HT1080 (cell line): ENCODE measurements at places on chromosomes 1 and 21.

DNA sequence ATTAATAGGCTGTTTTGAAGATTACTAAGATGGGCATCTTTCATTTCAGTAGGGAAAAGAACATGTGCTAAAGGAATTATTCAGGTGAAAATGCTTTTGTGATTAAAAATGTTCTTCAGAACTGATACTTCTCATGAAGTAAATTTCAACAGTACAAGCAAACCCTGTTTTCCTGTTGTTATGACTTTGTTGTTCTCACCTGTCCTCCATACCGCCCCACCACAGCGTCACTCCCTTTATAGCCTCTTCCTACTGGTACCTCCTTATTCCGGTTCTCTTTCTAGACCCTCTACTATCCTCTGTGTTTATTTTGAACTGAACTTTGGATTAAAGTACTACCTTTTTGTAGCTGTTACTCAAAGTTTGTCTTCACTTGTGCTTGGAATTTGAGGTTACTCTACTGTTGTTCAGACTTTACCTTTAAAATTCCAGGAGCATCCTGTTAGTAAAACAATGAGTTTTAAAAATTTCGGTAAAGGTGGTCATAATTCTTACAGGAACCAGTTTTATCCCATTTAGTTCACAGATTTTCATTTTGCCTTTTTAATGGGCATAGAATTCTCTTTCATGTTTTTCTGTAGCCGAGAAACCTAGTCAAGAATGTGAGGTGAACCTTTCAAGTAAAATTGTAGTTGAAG, 10.9 kb downstream of the CNST start:
- DNase-seq, result no peak

GRCh38 chr21:46113497-46114176, 15.7 kb downstream of the COL6A2 start:
- no peak for DNase-seq

DNA sequence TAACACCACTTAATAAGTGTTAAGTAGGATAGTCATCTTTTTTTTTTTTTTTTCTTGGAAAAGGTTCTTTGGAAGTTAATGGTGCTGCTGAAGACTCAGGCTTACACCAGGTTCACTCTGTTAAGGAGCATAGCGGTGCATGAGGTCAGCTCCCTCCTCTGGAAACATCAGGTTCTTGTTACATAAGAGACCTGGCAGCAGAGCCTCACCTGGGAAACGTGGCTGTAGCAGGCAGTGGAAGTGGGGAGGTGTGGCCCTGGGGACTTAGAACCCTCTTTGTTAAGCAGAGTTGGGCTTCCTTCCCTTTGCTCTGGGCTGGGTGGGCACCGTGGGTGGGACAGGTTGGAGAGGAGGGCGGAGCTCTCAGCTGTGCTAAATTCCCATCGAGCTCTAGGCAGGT, 104.1 kb downstream of the CNIH3 start:
- no peak for DNase-seq

GRCh38 chr1:183841550-183841949, 36.6 kb downstream of the RGL1 start:
- no peak for DNase-seq

DNA sequence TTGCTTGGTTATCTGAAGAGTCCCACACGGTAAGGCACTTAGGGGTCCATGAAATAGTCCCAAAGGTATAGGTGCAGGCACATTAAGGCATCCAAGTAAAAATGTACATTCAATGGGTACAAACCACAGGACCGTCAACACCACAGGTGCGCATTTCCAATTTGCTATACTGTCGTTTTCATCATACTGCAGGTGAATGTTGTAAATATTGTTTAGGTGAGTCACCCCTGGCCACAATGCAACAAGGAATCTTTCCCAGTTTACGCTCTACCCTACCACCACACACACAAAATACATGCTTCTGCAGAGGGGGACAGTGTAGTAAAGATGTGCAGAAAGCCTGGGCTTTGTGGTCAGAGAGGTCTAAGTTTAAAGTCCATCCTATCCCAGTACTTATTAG, 13.7 kb downstream of the CADM3 start:
- DNase-seq, result no peak

- peak; percentile 24 for DNase-seq
These were observed 11.5 kb upstream of the COL16A1 start for GRCh38 chr1:31715087-31715872.

DNA sequence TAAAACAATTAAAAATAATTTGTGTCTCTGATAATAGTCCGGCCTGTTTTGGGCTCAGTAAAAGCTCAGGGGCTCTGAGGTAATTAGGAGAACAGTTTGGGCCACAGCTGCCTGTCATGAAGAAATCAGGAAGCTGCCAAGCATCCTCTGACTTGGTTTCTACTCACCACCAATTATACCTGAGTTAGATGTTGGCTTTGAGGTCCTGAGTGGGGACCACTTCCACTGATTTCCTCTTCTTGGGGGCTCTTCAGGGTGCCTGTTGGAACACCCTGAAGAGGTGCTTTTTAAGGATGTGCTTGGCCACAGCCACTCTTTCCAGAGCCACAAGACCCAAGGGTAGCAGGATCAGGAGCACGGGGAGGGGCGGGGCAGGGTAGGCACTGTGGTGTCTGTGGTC, 10.9 kb downstream of the SLC6A17 start:
- DNase-seq, result no peak

DNA sequence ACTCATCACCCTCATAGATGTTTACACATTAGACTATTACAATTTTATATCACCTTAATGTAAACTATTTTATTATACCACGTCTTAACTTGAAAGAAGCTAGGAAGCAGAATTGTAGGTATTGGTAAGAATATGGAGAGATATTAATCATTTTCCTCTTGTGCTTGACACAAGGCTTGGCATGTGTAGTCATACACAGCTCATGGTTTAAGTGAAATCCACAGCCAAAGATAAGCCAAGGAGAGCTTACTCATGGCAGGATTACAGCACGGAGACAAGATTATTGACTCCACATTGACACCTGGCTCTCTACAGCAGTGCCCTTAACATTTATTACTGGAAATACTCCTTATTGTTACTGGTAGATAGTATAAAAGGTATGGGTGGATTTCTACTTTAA, 68.4 kb upstream of the ADGRL4 start:
- no peak for DNase-seq

DNA sequence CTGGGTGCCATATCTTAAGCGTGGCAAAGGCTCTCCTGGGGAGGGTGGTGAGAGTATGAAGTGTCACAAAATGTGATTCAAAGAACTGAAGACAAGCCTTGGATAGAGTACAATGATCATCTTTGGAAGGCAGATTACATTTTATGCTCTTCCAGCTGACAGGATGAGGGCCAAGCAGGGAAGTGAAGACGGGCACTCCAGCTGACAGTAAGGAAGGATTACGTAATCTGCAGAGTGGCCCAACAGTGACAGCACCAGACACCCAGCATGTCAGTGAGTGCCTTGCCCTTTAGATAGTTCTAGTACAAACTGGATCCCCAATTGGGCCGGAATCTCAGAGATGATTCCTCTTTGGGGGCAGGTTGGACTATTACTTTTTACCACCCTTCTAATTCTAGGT, 52.7 kb downstream of the UBE2T start:
- DNase-seq, result no peak

DNA sequence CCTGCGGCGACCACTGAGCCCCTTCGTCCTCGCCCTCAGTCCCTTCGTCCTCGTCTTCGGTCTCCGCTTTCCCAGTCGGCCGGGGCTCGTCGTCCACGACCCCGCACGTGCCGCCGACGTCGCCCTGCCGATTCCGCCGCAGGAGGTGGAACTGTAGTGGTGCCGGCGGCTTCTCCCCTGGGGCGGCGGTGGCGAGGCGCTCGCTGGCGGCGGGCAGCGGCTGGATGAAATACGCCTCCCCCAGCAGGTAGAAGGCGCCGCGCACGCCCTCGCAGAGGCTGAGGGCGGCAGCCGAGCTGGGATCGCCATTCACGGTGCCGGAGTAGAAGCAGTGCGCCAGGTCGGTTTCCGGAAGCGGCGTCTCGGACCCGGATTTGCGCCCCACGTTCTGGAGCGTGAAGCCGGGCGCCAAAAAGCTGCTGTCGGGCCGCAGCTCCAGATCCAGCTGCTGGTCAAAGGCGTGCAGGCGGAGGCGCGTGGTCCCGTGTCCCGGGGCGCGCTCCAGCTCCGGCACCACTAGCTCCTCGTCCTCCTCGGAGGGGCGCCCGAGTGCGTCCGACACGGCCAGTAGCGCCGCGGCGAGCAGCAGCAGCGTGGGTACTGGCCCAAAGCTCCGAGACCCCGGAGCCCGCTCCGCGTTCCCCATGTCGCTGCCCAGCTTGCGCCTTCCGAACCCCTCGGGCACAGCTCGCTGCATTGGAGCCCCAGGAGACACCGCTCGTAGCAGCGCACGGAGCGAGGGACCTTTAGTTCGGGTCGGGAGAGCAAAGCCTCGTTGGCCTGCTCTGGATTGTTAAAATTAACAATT, 747 bp downstream of the ADAMTS1 start:
- no peak for DNase-seq

DNA sequence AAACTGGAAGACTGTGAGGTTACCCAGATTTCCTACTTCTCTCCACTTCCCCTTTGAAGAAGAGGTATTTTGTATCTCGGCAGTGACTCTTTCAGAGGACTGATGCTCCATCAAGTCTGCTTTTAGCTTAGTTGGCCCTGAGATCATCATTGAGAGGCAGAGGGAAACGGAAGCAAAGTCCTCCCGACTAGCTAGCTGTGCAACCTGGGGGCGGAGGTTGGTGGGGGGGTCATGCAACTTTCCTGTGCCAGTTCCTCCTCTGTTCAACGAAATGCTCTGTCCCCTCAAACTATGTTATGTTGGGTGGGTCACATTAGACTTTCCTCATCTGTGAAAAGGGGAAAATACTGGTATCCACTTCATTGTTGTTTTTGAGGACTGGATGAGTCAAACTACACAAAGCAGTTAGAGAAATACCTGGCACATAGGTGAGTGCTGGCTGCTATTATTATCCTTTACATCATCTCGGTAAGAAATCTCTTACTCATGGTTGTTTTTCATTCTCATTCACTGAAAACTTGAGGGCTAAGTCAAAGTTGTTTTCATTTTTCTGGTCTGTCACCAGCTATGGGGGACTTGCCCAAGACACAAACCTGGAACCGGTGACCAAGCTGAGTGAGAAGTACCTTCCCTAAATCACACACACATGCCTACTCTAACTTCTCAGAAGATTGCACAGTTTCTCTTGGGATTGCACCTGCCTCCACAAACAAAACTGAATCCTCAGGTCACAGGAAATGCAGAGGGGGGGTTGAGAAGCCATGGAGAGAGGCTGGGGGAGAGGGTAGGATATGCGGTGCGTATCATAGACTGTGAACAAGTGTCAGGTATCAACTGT, 83.3 kb downstream of the ABCA4 start:
- DNase-seq, result no peak

- DNase-seq, result no peak
These were observed 25.7 kb downstream of the AADACL4 start for GRCh38 chr1:12669529-12670068.

- no peak for DNase-seq
These were observed 13.4 kb downstream of the IBA57 start for GRCh38 chr1:228178737-228179684.

DNA sequence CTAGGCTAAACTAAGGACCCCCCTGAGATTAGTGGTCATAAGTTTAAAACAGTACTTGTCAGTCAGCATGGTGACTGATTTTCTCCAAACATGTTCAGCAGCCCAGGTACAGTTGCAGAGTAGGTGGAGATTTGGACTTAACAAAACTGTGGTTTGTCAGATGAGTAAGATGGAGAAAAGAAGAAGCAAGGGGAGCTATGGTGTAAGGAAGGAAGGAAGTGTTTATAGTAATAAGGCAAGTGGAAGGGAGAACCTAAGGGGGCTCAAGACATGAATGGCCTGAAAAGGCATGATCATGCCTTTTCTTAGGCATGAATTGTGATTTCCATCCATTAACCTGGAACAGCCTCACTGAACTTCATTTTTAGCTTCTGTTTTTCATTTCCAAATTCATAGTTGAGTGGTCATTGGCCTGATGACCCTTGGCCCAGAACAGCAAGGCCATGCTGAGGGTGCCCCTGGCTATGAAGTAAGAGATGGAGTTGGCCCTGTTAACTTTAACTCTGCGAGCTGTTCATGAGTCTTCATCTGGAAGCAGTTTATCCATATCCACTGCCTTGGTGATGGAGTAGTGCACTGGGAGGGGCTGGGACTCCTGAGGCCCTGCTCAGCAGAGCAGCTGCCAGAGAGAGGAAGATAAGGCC, 60.7 kb downstream of the LRRC8D start:
- DNase-seq, result no peak

- no peak for DNase-seq
These were observed 193.5 kb downstream of the CYYR1 start for GRCh38 chr21:26379561-26379960.

DNA sequence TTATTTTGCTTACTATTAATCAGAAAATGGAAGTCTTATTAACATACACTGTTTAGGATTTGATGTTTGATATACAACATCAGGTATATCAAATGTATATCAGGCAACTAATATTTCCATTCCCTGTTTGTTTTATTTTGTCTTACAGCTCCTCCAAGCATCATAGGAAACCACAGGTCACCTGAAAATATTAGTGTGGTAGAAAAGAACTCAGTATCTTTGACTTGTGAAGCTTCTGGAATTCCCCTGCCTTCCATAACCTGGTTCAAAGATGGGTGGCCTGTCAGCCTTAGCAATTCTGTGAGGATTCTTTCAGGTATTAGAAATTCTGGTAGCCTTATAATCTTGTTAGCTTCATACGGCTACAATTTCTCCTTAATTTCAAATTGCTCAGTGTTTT, 318.0 kb downstream of the TPR start:
- DNase-seq, result no peak

DNA sequence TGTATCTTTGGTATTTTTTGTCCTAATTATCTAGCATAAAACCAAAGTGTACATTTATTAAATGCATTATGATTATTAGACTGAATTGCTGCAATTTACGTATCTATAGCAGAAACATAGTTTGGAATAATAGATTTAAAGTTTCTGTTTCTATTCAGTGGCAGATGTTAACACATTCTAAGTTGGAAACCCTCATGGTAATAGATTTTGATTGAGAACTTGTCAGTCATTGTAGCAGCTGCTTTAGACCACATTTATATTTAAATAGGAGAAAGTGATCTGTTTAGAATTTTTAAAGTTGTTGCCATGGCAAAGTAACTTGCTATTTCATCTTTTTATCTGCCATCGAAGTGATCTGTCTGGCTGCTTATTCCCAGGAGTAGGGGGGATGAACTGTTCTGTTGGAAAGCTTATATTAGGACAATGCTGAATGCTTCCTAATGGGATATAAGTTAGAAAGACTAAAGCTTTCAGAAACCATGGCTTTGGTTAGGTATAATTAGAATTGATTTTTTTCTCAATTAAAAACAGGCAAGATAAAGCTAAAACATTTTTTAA, 61.6 kb downstream of the HS2ST1 start:
- DNase-seq, result no peak
